Heart left ventricle (tissue), 16 donors: ENCODE measurements at places on chromosomes 13 and 19.

- peak; percentile 93 for DNase-seq
Measured at GRCh38 chr19:11138601-11139300, 16.8 kb downstream of the SPC24 start.

DNA sequence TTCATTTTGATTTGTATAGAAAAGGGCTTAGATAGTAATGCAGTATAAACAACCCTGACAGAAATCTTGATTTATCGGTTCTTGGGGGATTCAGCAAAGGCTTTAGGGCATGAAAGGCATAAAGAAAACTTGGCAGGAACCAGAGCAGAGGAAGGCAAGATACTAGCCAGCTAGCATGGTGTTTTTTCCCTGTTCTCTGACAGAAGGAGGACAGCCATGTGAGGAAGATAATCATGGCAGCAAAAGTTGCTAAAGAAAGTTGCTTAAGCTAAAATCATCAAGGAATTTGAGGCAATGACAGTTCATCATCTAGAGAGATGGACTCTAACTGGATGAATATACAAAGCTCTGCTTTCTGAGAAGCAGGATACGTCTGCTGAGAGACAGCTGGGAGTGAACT lies 294.1 kb downstream of the KCNRG start:
- no peak for DNase-seq

DNA sequence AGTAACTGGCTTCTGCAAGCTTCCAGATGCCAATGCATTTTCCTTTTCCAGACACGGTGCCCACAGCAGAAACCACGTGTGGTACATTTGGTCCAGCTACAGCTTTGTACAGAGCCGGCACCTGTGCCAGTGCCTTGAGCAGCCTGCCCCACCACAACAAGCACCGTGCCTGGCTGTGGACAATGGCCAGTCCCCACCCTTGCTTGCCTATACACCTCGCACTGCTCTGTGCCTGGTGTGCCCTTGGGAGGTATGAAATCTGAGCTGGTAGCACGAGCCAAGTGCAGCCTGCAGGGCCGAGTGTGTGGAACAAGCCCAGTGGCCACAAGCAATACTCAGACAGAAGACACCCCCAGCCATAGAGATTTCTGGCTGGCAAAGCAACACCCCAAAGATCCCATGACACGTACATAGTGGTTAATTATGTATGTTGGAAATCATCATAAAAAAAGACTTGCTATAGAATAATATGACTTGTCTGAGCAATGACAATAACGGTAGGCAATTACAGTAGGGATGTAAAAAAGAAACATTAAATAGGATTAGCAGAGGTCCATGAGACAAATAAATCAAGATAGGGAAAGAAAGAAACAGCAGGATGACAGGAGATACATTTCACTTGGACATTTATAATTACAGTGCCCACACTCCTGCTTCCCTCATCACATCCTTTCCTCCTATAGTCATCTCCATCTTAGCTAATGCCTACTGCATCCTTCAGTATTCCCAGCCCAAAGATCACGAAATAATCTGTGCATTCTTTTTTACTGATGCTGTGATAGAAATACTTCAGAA lies 1399.5 kb downstream of the PCDH9 start:
- DNase-seq = no peak

- no peak for DNase-seq
Measured at GRCh38 chr19:1854039-1854541, 5.8 kb upstream of the REXO1 start.

GRCh38 chr19:47512948-47513319 lies 1.9 kb downstream of the NAPA start:
- no peak for DNase-seq

- DNase-seq = no peak
Measured at GRCh38 chr19:39417463-39418181, 5.2 kb downstream of the PLEKHG2 start.

GRCh38 chr13:32969516-32969941 lies 46.7 kb upstream of the KL start:
- DNase-seq = no peak

- no peak for DNase-seq
Measured at GRCh38 chr19:50741179-50741933, 18.2 kb downstream of the CLEC11A start.

DNA sequence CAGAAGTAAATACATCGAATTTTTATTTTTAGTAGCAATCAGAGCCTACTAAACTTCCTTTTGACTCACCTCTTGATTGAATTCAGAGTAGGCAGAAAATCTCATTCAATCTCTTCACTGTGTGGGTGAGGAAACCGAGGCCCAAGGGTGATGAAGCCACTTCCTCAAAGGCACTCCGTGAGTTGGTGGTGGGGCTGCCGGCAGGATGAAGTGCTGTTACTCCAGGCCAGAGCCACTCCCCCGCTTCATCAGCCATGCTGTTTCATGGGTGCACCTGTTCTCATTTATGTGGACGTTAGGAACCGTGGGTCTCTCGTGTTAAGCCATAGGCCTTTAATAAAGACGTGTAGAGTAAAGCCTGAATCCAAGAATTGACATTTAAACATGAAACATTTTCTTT lies 13.2 kb downstream of the ING1 start:
- DNase-seq = no peak

DNA sequence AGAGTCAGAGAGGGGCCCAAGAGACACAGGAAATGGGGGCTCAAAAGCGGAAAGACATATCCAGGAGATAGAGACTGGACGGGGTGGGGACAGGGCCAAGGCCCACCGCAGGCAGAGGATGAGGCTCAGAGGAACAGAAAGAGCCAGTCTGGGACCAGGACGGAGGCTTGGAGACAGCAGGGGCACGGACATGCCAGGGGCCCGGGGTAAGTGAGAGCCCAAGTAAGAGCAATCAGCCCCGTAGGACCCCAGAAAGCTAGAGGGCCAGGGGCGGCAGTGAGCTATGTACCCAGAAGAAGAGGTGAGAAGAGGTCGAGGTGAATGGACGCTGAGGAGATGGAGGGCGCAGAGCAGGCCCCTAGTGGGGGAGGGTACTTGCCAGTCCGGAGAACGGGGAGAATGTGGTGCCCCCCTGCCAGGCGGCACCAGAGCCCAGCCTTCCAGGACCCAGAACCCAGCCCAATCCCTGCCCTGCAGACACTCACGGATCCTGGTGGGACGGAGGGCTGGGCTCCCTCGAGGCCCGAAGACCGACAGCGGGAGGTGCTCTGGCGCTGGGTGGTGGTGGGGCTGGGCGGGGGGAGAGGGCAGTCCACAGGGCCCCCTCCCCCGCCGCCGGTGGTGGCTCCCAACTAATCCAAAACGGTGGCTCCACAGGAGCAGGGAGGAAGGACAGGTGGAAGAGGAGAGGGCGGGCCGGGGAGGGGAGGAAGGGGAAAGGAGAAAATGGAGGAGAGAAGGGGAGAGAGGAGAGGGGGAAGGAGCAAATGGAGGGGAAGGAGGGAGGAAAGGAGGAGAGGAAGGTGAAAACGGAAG lies 1.0 kb downstream of the GRIK5 start:
- no peak for DNase-seq

DNA sequence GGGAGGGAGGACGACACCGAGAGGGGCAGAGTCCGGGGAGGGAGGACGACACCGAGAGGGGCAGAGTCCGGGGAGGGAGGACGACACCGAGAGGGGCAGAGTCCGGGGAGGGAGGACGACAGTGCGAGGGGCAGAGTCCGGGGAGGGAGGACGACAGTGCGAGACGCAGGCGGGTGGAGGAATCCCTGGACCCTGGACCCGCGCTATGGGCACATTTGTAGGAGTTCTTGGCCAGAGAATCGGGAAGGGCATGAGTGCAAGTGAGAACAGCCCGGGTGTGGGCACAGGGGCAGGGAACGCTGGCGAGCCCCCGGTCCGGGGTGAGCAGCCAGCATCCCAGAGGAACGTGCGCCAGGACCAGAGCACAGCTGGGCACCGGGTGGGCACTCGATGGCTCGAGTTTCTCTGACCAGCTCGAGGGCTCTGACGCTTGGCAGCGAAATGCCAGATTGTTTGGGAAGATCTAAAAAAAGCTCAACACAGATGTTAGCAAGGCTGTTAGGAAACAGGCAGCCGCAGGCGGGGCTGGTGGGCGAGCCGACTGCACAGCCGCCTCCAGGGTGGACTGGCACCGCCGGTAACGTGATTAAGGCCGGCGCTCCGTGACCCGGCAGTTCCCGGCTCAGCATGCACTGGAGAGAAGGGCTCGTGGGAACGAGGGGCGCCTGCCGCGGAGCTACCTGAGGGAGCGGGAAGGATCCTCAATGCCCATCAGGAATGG lies 17.9 kb upstream of the C2CD4C start:
- DNase-seq = no peak

DNA sequence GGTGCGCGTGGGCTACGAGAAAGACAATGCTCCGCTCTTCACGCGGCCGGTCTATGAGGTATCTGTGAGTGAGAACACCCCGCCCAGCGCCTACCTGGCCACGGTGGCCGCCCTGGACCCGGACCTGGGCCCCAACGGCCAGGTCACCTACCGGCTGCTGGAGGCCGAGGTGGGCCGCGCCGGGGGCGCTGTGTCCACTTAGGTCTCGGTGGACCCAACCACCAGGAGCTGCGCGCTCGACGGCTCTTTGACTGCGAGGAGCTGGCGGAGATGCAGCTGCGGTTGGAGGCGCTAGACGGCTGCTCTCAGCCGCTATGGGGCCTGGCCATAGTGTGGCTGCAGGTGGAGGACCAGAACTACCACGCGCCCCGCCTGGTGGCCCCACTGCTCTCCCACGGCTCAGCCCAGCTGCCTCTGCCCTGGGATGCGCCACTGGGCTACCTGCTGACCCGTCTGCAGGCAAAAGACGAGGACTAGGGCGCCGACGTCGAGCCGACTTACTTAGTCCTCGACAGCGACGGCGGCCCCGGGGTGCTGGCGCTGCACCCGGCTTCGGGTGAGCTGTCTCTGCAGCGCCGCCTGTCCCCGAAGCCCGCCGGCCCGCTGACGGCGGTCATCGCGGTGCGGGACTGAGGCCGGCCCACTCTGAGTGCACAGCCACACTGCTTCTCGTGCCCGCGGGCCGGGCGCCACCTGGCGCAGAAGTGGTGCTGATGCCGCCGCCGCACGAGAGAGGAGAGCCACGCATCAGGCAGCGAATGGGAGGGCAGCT lies 173.0 kb downstream of the OLFM4 start:
- DNase-seq = no peak
